ENCODE measurements at places on chromosomes 5 and 9.

DNA sequence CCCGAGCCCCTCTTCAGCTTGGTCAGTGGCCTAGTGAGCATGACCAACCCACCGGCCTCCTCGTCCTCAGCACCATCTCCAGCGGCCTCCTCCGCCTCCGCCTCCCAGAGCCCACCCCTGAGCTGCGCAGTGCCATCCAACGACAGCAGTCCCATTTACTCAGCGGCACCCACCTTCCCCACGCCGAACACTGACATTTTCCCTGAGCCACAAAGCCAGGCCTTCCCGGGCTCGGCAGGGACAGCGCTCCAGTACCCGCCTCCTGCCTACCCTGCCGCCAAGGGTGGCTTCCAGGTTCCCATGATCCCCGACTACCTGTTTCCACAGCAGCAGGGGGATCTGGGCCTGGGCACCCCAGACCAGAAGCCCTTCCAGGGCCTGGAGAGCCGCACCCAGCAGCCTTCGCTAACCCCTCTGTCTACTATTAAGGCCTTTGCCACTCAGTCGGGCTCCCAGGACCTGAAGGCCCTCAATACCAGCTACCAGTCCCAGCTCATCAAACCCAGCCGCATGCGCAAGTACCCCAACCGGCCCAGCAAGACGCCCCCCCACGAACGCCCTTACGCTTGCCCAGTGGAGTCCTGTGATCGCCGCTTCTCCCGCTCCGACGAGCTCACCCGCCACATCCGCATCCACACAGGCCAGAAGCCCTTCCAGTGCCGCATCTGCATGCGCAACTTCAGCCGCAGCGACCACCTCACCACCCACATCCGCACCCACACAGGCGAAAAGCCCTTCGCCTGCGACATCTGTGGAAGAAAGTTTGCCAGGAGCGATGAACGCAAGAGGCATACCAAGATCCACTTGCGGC is 1.8 kb downstream of the EGR1 start:
- DNase-seq: no peak

DNA sequence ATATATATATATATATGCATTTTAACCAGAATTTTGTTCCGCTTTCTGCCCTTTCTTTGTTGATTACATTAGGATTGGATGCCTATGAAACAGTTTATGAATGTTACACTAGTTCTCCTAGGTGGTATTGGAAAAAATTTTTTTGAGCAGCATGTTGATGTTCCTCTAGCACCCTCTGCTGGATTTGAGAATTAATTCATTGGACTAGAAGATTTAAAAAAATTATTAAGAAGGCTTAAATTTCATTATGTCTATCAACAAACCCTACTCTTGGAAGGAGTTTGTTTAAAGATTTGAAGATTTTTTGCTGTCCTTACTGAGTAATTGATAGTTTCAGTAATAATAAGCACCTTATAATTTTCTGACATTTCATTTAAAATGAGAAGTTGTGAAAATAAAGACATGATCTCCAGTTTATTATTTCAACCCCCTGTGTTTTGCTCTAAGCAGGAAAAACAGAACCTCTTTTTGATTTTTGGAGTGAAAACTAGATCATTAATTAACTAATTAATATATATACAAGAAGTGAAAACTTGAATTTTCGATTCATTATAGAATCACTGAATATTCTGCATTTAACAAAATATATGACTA is 89.6 kb downstream of the CCDC171 start:
- no peak for DNase-seq

DNA sequence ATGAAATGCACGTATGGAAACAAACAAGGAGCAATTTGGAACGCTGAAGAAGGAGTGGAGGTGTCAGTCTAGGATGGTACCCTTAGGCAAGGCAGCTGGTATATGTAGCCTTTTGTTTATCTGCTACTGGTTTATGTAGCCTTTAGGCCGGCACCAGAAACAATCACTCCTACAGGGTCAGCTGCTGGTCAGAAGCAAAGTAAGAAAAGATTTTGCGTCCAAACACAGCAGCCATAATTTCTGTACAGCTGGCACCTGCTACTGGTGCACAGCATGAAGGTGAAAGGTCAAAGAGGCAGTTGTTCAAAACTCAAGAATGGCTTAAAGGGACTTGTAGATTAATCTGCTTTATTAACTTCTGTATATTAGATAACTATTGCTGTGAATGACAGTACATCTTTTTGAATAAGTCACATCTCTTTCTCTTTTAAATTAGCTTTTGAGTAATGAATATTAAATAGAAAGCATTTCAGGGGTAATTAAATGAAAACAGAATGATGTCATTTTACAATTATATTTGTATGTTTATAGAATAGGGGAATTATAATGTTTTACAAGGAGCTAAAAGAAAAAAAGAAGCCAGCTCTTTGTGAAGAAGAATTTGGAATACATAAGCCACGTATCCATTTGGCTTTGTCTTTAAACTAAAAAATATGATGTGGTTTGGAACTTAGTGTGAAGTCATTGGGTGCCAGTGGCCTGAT is 33.1 kb upstream of the TLX3 start:
- no peak for DNase-seq

DNA sequence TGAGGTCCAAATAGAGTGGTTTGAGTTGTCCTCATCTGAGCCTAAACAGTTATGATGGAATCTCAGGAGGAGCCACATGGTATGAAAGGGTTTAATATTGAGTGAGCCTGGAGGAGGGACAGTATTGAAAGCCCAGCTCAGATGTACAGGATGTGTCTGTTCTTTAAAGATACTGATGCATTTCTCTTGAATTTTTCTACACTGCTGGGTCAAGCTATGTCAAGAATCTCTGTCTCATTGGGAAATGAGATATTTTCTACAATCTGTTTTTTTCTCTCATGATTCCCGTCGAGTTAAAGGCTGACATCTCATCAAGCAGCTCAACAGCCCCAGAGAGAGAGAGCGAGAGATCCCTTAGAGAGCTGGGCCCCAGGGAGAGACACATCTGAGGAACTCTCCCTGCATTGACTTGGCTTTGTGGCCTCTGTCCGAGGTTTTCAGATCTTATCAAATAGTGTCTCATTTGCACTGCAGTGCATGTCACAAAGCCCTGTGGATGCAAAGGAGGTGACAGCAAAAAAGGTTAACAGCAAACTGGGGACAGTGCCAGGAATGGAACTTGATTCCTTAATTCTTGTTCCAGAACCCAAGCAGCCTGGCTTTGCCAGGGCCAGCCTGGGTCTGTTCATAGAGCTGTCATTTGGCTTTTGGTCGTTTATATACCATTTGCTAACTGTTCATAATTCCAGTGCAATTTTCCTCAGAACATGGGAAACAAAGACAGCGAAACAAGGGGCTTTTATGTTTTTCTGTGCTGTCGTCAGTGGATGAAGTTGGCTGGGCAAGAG is 19.0 kb upstream of the ACTBL2 start:
- DNase-seq: no peak

DNA sequence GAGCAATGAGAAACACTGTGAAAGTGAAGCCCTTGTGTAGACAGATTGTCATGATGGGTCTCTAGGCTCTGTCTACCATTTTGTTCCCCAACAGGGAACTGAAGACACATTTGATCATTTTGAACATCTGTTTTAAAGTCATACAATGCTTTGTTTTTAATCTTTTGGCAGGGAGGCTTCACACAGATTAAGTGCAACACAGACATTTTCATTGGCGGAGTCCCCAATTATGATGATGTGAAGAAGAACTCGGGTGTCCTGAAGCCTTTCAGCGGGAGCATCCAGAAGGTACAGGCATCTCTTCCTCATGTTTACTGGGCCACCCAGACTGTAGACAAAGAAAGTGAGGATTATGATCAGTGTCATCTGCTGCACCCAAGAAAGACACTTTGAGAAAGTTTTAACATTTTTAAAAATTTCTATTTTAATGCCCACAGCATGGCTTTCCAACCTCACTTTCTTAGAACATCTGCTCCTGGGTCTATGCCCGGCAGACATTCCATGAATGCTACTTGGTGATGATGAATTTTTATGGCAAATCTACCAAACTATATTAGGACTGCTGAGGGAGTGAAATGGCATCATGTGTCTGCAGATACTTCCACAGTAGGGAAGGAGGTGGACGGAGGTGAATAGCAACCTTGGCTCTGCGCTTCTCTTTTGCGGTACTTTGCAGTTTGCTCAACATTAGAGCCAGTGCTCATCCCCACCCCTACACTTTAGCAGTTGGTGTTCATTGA is 121.3 kb downstream of the LIFR start:
- no peak for DNase-seq

DNA sequence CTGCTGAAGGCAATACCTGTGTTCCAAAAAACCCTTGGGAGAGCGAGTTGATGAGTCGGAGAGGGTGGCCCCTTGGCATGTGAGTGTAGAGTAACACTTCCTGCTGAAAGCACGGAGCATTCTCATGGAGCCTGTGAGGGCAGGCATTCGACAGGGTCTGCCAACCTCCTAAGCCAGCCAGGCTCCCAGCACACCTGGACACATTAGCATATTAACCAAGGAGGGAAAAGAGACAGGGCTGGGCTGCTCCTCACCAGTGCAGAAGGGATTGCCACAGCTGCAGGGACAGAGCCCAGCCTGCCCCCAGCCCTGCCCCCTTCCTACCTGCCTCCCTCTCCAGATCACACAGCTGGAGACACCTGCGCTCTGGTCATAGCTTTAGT is 46.4 kb upstream of the SEMA4D start:
- DNase-seq: no peak

- no peak for DNase-seq
Observed at GRCh38 chr5:149036970-149037369, 25.9 kb downstream of the SH3TC2 start.

DNA sequence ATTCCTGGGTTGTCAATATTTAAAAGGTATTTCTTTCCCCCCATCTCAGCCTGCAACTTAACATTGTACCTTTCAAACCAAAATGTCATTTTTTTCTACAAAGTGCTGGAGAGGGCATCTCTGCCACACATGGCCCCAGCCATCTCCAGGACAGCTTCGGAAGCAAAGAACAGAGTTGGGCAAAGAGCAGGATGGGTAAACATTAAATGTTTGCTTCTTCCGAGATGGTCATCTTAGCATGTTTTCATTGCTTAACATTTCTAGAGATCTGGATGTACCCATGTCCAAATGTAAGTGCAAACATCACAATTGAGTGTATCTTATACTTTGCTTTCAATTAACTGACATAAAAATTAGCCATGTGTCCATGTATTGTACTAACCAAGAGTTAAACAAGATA is 14.3 kb upstream of the F2RL2 start:
- no peak for DNase-seq

Measured in GOT3 (cell line).